ENCODE measurements at places on chromosomes 7 and 10.

GRCh38 chr10:132365102-132365501, 31.9 kb upstream of the PWWP2B start:
- no peak for DNase-seq

DNA sequence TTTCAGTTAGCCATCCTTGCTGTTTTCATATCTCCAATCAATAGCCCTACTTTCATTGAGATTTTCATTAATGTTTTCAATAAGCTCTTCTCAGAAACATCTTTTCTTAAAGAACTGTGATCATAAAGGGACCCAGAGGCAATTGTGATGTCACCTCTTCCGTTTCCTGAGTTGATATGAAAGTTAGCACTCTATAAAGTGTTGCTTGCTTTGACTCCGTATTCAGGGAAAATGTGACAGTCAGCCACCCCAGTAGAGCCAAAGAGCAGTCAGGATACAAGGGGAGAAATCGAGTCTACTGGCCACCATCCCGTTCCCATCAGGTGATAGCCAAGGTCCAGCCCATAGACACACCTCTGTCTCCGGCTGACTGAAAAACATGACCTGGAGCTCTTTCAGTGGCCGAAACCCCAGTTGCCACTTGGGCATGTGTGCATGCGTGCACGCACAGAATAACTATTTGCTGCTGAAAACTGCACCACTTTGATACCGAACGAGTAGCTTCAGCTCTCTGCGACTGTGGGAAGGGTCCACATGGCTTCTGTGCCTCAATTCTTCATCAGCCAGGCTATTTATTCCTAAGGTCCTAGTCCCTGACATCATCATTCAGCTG, 291.4 kb downstream of the USP6NL start:
- no peak for DNase-seq

DNA sequence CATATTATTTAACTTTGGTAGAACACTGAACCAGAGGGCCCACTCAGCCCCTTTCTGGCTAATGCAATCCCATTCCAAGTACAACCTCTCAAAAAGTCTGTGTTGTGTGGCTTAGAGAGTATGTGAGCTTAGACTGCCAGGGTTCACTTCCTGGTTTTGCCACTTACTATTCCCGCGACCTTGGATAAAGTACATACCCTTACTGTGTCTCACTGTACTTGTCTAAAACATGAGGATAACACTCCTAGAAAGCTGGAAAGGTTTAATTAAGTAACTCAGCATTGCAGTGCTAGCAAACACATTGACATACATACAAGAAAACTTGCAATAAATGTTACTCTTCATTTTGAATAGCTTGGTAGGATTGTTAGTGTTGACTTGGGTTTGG, 215.8 kb downstream of the CHCHD3 start:
- no peak for DNase-seq

GRCh38 chr7:129567377-129567776, 44.1 kb upstream of the NRF1 start:
- no peak for DNase-seq

DNA sequence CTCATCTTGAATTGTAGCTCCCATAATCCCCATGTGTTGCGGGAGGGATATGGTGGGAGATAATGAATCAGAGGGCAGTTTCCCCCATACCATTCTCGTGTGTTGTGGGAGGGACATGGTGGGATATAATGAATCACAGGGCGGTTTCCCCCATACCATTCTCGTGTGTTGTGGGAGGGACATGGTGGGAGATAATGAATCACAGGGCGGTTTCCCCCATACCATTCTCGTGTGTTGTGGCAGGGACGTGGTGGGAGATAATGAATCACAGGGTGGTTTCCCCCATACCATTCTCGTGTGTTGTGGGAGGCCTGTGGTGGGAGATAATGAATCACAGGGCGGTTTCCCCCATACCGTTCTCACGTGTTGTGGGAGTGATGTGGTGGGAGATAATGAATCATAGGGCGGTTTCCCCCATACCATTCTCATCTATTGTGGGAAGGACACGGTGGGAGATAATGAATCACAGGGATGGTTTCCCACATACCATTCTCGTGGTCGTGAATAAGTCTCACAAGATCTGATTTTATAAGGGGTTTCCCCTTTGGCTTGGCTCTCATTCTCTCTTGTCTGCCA, 271.0 kb downstream of the MAD1L1 start:
- no peak for DNase-seq

GRCh38 chr7:90858546-90858945, 262.4 kb downstream of the CDK14 start:
- DNase-seq, result no peak

DNA sequence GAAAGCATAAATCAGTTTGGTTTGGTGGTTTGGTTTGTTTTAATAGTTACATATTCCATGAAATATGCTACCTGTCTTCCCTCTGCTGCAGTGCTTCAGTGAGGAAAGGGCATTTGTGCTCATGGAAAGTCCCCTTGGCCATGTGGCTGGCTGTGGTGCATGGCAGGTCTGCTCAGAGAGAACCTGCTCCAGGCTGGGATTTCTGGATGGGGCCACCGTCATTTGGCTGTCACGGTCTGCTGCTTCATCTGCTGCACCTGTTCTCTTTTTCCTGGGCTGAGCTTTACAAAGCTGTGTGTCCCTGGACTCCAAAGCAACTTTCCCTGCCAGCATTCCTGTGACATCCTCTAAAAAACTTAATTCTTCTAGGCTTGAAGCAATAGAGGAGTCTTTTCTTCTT, 8.9 kb downstream of the CDK14 start:
- DNase-seq, result no peak

DNA sequence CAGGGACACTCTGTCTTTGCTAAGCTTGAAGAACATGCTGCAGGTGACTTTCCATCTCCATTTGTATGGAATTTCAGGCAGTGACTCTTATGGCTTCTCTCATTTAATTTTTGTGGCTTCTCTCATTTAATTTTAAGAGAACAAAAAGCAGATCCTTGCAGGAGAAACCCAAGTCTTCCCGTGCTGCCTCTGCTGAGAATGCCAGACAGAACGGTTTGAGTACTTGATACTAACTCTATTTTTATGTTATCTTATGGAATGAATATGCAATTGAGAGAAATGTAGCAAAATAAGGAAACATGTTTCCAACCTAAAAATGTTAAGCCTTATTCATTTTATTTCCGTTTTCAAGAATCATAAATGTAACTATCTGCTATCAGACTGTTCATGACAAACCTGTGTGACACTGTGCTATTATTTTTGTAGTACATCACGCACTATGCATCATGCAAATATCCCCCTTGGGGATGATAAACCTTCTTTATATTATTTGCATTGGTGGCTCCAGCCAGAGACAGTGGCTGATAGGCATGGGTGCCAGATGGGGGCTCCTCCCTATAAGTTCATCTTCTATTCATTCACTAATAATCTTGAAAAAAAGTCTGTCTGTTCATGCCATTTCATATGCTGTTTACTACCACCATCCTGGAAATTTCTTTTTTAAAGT, 6.9 kb upstream of the RAPGEF5 start:
- DNase-seq, result no peak

- DNase-seq, result no peak
Observed at GRCh38 chr7:132191418-132191817, 384.9 kb downstream of the PLXNA4 start.

- no peak for DNase-seq
Observed at GRCh38 chr10:23441251-23441650, 2.4 kb downstream of the OTUD1 start.

- no peak for DNase-seq
Observed at GRCh38 chr10:50469778-50470193, 154.0 kb downstream of the SGMS1 start.

DNA sequence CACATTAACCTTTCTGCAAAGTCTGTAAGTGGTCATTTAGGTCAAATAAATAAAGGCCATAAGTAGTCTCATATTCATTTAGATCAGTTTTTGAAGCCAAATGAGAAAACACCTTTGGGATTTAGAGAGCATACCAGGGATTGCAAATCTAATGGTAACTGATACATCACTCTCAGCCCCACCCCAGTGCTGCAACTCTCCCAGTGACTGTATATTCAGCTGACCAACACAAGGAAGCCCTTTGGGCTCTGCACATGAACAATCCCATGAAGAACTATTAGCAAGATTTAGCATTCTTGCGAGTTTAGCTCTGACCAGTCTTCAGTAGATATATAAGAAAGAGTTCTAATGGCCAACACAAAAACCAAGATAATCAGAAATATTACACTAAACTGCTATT, 252.3 kb downstream of the CSTF2T start:
- no peak for DNase-seq

GRCh38 chr10:44976352-44977198, 2.0 kb downstream of the DEPP1 start:
- no peak for DNase-seq

DNA sequence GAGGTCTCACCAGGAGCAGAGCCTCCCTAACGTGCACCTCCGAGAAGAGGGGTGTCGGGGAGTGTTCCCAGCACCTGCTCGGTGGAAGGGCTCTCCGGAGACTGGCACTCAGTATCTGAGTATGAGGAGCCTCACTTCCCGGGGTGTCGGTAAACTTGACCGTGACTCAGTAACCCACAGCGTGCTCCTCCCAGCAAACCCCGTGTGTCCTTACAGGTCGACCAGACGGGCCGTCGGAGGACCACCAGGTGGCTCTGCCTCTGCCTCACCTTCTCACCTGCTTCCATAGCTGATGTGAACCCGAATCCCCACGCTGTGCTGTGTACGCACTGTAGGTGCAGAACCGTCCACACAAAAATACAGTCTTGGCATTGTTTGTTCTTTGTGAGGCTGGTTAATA, 29.0 kb upstream of the KNDC1 start:
- no peak for DNase-seq

- no peak for DNase-seq
Observed at GRCh38 chr10:78507510-78508160, 474.0 kb downstream of the RPS24 start.

GRCh38 chr10:22427101-22427500, 81.8 kb downstream of the SPAG6 start:
- DNase-seq, result no peak

DNA sequence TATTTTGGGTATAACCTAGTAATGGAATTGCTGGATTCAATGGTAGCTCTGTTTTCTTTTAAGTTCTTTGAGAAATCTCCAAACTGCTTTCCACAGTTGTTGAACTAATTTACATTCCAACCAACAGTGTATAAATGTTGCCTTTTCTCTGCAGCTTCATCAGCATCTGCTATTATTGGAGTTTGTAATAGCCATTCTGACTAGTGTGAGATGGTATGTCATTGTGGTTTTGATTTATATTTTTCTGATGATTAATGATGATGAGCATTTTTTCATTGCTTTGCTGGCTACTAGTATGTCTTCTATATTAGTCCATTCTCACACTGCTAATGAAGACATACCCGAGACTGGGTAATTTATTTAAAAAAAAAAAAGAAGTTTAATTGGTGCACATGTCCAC, 248.6 kb upstream of the MAGI2 start:
- DNase-seq, result no peak

- no peak for DNase-seq
Observed at GRCh38 chr7:134777908-134778580, 1.4 kb upstream of the CALD1 start.

DNA sequence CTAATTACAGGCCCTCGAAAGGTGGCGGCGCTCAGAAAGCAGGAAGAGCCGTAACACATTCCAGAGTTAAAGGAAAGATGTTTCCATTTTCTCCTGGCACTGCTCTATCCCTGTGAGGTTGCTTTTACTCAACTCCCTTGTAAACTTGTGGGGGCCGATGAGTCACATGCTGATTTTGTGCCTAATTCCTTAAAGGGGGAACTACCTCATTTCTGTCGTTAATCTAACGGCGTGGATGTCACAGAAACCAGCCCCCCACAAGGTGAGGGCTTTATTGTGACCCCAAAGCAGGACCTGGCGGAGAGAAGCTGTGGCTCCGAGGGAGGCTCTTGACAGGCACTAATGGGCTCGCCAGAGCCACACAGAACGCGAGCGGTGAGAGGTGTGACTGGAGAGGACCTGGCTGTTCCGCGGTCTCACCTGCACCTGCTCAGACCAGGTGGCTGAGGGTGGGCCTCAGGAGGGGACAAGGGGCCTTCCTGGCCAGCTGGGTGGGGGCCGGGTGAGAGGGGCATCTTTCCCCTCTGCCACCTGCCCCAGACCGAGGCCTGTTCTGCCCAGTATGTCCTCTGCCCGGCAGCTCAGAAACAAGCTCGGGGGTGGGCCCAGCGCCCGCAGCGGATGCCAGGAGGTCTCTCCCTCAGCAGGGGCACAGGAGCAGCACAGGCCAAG, 50.9 kb downstream of the CALML3 start:
- DNase-seq, result no peak

DNA sequence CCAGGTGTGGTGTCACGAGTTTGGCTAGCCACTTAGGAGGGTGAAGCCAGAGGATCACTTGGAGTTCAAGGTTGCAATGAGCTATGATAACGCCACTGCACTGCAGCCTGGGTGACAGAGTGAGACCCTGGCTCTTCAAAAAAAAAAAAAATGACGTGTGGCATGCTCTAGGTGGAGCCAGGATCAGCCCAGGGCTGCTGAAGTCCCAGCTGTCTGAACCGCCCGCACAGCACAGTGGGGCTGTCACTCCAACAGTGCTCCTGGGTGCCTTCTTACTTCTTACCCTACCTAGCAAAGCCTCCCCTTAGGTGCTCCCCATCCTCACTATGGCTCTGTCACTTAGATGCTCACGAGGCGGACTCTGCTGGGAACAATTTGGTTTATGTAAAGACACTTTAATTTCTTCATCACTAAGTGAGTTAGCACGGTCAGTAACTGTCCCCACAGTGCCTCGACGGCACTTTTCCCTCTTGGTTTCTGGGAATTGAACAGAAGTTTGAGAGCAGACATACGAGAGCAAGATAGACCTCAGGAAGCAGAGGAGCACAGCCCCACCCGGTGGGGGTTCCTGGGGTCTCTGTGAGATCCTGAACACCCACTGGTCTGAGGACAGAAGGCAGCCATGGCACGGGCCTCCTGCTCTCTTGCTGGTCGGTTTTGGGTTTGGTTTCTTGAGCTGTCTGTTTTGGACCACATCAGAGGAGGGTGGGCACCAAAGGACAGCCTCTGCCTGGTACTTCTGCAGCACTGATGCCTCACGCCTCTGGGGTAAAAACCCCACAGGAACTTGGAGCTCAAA, 66.2 kb upstream of the BTBD16 start:
- DNase-seq, result no peak

DNA sequence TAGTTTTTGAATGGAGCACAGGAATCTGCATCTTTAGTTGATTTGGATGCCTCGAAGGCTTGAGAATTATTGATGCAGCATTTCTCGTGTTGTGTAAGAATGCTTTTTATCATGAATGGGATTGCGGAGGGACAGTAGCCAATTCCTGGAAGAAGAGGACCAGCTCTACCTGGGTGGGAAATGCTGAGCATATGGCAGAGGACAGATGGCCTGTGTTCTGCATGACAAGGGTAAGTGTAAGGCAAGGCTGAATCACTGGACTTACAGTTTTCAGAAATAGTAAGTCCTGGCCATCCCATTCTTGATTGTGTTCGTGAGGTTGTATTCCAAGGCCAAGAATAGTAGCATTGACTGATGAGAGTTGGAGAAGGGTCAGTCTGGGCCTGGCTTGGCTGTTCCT, 15.9 kb downstream of the RP9 start:
- no peak for DNase-seq

GRCh38 chr10:132636358-132636757, 98.8 kb downstream of the INPP5A start:
- DNase-seq, result no peak
